MCF 10A (cell line): ENCODE measurements at places on chromosomes 6 and 20. TPM values are rescaled to one million over a fixed set of nuclear protein-coding genes. Genes with fewer than 3 reads are reported as not detected.

TRIM40 gene
- not detected in 2 replicates for total RNA-seq

EDN1 gene
- 1.2 and 2.7 TPM in 2 replicates for total RNA-seq

SLC24A3 gene
- total RNA-seq, result not detected in 2 replicates

FAM110A gene
- total RNA-seq, result 9.2 and 13.6 TPM in 2 replicates

DNA sequence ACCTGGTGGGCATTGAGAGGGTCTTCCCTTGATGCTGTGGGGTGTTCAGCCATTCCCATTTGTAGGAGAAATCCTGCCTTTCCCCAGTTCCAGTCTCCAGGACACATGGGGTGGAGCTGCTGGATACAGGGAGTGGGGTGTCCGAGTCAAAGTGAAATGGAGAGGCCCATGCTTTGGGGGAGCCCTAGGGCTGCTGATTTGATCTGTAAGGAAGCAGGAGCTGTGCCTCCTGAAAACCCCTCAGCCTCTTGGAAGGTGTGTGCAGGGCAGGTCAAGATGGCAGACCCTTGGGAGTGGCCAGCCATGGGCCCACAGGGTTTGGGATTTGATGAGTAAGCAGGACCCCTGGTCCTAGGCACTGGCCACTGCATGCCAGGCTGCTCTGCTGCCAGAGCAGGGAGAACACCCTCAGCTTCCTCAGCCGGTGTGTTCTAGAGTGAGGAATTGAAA lies 82.0 kb downstream of the SERAC1 start:
- no peak for DNase-seq

GRCh38 chr6:148974351-148974750 lies 227.5 kb downstream of the UST start:
- DNase-seq, result no peak

DNA sequence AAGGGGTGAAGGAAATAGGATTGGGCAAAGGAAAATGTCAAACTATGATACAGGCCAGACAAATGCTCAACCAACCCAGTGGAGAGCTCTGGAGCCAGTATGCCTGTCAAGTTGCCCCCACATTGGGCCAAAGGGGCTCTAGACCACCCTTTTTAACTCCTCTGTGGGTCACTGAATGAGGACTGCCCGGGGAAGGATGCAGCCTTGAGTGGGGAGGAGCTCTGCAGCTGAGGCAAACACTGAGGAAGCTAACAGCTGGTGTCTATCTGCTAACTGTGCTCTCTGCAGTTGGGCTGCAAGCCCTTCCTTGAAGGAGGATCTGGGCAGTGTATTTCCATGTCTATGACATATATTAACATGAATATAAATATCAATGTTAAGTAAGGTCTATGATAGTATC lies 98.4 kb upstream of the PRSS16 start:
- DNase-seq, result no peak

DNA sequence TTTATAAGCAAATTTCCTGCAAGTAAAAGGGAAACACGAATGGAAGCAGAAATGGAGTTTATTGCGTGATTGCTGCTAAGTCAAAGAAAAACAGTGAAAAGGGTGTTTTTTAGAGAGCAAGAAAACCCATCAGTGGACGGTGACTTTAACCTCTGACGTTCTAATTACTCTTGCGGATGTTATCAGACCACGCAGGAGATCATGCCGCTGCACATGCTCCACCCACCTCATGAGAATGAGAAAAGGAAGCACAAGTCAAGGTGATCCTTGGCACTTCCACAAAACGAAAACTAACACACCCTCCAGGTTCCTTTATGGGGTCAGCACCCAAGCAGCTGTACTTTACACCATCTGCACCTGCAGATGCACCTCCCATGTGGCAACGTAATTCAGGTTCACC lies 45.0 kb downstream of the LYRM4 start:
- no peak for DNase-seq

GRCh38 chr6:78093906-78094305 lies 441.1 kb downstream of the MEI4 start:
- no peak for DNase-seq

- DNase-seq, result no peak
Measured at GRCh38 chr6:132041706-132042105, 90.5 kb upstream of the CCN2 start.

- DNase-seq, result no peak
Measured at GRCh38 chr6:135853986-135854385, 2.5 kb downstream of the PDE7B start.

DNA sequence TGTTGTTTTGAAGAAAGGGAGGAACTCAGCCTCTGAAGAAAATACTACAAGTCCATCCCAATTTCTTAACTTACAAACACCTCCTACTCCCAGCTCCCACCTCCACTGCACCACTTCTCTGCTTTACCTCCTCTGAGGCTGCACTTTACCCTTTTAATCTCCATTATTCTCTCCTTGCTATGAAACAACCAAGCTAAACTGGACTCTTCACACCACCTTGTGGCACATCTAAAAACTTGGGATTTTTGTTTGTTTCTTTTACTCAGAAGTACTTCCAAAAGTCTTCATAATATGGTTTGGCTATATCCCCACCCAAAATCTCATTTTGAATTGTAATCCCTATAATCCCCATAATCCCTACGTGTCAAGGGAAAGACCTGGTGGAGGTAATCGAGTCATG lies 142.2 kb downstream of the MOXD1 start:
- peak; percentile 30 for DNase-seq

GRCh38 chr6:168695701-168696100 lies 254.7 kb downstream of the SMOC2 start:
- DNase-seq, result no peak
